Uterus (tissue), 4 donors: ENCODE measurements at places on chromosomes 7 and 10. TPM values are rescaled to one million over a fixed set of nuclear protein-coding genes. Genes with fewer than 3 reads are reported as not detected.

Gene SPDYE9
- total RNA-seq: 0.14 TPM

Gene USP54
- 22.3 TPM for total RNA-seq

Gene GIMAP7
- 26.8 TPM for total RNA-seq

Gene TMEM270
- not detected for total RNA-seq

Gene RHOBTB1
- total RNA-seq: 6.9 TPM

Gene SPDYE6
- total RNA-seq: not detected

Gene SFMBT2
- 23.4 TPM for total RNA-seq

Gene GNGT1
- not detected for total RNA-seq

Gene CYP2C19
- total RNA-seq: not detected

Gene ADAM12
- 60.8 TPM for total RNA-seq
